ENCODE measurements at places on chromosomes 7 and 10.

DNA sequence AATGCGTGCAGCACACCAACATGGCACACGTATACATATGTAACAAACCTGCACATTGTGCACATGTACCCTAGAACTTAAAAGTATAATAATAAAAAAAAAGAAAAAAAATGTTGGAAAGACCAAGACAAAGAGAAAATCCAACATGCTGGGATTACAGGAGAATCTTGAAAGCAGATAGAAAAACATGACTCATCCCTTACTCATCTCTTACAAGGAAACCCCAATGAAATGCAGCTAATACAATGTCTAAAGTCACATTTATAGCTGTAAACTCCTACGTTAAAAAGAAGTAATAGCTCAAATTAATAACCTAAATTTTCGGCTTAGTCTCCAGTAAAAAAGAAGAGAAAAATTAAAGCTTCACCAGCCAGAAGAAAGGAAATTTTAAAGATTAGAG, 47.5 kb upstream of the DGKB start:
- DNase-seq, result no peak

- DNase-seq, result no peak
Measured at GRCh38 chr7:15525652-15526263, 36.1 kb downstream of the AGMO start.

- no peak for DNase-seq
Measured at GRCh38 chr7:36037121-36037662, 115.9 kb upstream of the EEPD1 start.

DNA sequence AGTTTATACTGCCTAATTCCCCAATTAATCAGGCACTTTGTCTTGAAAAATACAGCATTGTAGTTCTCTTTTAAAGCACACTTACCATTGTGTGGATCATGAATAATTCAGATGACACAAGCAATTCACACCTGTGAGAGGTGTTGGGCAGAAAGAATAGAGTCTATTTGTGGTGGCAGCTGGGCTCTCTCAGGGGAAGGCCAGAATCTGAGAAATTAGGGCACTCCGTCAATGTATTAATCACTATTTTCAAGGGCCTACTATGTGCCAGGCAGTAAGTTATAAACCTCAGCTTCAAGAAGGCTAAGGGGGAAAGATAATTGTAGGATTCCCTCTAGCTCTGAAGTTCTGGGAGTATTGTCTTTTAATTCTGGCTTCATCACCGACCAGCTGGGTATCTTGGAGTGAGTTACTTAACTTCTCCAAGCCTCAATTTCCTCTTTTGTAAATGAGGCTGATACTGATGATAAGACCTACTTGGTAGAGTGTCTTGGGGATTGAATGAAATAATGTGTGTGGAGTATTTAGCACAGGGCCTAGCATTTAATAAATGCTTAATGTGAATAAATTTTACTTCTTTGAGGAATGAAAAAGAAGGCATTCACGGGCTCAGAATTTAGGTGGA, 2.5 kb downstream of the CHN2 start:
- DNase-seq, result no peak

DNA sequence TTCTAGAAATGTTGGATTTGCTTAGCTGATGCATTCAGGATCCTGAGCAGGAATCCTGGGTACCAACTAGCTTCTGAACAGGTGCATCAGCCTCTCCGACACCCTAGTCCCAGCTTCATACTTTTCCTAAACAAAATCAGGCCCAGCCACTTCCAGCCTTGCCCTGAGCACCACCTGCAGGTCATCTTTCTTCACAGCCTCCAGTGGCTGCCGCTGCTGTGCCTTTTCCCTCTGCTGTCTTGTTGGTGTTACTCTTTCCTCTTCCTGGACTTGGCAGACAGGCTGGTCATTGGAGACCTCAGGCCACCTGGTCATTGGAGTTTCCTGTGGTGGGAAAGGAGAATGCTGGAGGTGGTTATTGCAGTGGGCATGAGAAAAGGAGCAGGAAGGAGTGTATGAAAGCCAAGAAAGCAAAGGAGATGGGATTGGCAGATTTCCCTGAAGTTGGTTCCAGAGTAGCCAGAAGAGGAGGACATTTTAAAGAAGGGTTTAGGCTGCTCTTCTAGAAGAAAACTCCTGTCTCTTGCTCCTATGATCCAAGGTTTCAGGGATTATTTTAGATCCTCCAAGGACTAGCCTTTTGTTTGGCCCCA, 48.2 kb upstream of the NFKB2 start:
- DNase-seq, result peak; percentile 35

GRCh38 chr7:37235813-37236212, 212.9 kb downstream of the ELMO1 start:
- no peak for DNase-seq

GRCh38 chr10:128725531-128725930, 599.3 kb upstream of the MKI67 start:
- no peak for DNase-seq

DNA sequence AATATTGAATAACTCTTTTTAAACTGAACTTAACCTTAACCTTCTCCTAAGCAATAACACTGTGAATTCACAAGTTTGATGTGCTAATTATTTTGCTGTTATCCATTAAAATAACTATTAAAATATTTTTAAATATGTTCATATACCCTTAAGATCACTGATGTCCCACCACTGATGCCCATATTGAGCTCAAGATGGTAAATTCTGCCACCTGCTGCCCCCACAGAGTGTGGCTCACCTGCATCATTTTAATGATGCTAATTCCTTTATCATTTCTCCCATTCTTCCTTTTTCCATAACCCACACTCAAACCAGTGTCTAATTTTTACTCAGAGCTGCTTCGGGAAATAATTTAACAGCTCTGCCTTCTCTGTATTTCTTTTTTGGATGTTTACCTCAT, 82.3 kb upstream of the ARID5B start:
- no peak for DNase-seq

DNA sequence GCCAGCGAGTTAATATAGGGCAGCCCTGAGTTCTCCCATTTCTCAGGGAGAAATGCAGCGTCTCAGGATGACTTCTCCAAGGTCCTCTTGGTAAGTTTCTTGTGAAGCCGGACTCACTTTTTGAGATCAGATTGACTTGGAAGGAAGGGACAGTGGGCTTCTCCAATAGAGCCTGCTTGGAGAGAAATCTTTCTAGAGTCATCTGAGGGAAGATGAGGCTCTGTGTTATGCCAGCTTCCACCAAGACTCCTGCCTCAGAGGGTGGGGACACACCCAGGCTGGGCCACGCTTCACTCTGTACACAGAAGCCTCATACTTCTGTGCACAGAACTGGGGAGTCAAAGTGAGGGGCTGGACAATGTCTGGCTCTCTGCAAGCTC, 5.6 kb downstream of the C10orf105 start:
- no peak for DNase-seq

Measured in D721Med (cell line).